Neural crest cell (in vitro differentiated cells): ENCODE measurements at places on chromosomes 4 and X.

DNA sequence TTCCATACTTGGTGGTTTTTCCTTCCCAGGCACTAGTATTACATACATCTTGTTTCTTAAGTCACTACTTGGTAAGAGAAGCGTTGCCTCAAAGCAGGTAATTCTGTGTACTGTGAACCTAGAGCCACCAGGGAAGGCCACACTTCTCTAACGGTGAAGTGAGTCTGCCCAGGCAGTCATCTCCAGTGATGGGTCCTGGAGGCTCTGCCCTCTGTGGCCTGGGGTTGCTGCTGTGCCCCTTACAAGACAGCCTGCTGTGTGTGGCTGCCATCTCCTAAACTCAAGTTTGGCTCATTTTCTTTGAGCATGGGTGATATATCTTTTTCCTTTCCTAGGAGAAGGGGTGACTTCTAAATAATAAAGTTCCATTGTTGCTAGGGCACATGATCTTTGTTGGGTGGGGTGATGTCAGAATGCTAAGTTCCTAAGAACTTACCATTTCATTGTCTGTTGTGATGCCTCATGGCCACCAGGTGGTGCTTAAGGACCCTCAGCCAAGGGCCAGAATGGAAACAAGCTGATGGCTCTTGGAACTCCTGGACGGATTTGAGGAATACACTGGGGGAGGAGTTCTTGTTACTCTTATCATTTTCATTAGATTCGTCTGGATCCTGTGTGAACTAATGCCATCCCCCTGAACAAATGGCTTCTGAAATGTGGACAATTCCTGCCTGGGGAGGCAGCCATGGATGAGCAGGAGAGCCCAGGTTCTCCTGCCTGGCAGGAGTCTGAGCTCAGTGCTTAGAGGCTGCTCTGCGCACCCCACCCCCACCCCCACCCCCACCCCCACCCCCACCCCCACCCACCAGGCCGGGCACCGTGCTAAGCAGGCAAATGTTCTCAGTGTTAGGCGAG, 41.1 kb upstream of the WDR1 start:
- peak; percentile 41 for DNase-seq

- no peak for DNase-seq
Measured at GRCh38 chr4:40486534-40486933, 143.1 kb downstream of the RBM47 start.

- DNase-seq, result no peak
Measured at GRCh38 chr4:1462009-1462767, 55.9 kb upstream of the NKX1-1 start.

- DNase-seq, result no peak
Measured at GRCh38 chrX:110026099-110026844, 23.4 kb downstream of the TMEM164 start.

- peak; percentile 26 for DNase-seq
Measured at GRCh38 chr4:128565565-128566186, 243.8 kb upstream of the JADE1 start.

GRCh38 chrX:113522814-113523213, 682.2 kb upstream of the AMOT start:
- no peak for DNase-seq

DNA sequence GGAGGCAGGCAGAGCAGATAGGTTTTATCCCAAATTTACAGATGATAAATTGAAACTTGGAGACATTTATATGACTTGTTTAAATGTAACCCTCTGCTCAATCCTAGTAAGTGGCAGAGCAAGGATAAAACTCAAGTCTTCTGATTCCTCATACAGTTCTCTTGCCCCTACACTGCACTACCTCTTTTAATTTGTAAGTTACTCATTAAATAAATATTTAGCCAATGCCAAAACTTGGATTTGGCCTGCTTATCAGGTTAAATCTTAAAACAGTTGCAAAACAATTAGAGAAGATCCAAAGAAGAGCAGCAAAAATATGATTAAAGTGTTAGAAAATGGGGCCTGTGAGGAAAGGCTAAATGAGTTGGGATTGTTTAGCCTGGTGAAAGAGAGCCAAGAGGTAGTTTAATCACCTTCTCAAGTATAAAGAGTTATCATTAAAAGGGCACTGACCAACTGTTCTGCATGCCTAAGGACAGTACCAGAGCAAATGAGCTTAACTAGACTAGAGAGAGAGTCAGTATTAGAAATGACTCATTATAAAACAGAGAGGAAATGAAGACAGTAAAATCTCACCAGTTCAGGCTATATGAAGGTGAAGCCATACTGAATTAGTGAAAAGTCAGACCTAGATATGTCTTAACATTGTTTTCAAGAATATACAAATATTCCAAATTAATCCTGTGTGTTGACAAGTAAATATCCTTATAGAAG, 146.3 kb downstream of the GRIA3 start:
- no peak for DNase-seq

GRCh38 chr4:152024881-152025280, 264.1 kb upstream of the GATB start:
- DNase-seq, result no peak

DNA sequence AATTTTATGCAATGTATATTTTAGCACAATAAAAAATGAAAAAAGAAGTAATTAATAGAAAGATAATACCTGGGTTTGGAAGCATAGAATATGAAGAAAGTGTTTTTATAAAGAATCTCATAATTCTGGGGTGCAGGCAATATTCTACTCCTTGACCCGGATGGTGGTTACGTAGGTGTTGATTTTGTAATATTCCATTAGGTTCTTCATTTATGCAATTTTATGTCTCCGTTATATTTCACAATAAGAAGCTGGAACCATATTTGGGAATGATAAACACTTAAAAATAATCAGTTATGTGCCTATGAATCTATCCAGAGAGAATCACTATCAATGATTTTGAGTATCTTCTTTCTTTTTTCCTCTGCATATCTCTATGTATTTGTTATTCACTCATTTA, 38.5 kb downstream of the CHRNA9 start:
- no peak for DNase-seq

DNA sequence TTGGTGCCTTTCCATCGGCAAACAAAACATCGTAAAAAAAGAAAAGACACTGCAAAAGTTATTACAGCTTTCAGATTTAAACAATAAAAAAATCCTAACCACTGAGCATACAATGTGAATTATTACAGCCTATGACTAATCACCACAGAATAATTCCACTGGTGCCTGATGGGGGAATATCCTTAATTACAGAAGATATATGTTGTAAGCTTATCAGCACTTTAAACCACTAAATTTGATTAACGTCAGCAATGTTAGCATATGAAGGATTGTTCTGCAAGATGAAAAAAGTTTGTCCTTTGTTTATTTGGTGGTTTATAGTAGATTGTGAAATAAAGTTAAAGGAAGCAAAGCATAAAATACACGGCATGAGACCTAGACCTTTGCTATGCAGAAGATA, 210.2 kb upstream of the ADAMTS3 start:
- no peak for DNase-seq
